ENCODE measurements at places on chromosomes 3 and 15.

DNA sequence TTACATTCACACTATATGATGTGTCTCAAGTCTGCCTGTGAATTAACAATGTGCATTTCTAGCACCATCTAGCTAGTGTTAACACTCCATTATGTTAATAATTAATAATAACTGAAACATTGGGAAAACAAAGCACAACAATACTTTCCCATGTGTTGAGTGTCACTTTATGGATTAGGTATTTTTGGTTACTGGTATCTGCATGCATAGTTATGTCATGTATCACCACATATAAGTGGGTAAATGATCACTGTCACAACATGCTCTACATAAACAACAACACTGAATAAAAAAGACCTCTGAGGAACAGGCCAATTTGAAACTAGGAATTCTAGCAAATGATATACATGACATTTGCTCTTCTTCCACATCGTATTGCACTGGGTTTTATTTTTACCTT, 74.7 kb downstream of the MLH1 start:
- DNase-seq, result no peak

- no peak for DNase-seq
Observed at GRCh38 chr3:125694761-125695294, 99.5 kb upstream of the OSBPL11 start.

- no peak for DNase-seq
Observed at GRCh38 chr15:74712311-74712710, 13.0 kb downstream of the CYP1A1 start.

DNA sequence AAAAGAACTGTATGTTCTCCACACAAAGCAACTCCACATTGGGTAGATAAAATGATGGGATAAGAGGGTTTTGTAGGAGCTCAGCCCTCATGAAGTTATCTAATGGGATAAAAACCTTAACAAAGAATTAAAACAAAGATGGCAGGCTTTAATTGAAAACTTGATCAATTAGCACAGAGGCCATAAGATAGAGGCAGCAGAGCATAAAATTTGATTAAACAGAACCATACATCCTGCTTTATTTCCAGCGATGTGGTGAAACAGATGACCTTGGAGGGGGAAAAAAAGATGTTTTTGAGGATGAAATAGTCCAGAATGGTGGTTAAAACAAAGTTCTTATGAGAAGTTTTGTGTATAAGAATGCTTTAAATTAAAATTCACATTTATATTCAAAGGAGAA, 130.9 kb upstream of the ALCAM start:
- no peak for DNase-seq

DNA sequence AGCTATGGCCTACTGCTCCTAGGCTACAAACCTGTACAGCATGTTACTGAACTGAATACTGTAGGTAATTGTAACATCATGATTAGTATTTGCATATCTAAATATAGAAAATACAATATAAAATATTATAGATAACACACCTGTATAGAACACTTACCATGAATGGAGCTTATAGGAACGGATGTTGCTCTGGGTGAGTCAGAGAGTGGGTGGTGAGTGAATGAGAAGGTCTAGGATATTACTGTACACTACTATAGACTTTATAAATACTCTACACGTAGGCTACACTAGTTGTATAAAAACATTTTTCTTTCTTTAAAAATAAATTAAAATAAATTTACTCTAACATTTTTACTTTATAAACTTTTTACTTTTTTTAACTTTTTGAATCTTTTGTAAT, 224.0 kb upstream of the CBLB start:
- DNase-seq, result no peak

DNA sequence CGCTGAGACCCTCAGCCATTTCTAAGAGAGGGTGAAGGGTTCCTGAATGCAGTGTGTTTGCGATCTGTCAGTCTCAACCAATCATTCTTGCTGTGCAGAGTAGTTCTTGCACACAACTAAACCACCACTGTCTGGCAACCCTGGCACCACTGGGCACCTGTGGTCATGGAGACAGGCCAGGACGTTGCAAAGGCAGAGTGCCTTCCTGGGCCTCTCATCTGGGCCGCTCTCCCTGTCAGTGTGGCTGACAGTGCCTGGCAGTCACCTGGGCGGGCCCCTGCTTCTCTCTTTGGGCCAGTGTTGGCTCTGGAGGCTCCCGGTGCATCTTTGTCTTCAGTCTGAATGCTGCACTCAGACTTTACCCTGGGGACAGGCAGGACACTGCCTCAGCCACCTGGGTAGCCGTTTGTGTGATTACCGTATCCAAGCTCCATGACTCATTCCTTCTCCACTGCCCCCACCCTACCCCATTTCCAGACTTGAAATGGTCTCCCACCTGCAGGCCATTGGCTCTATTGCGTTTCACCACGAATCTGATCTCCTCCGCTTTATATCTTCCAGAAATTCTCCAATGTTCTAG, 104.6 kb upstream of the KLF13 start:
- DNase-seq, result no peak

GRCh38 chr3:58697561-58697960, 31.0 kb upstream of the FAM3D start:
- no peak for DNase-seq

DNA sequence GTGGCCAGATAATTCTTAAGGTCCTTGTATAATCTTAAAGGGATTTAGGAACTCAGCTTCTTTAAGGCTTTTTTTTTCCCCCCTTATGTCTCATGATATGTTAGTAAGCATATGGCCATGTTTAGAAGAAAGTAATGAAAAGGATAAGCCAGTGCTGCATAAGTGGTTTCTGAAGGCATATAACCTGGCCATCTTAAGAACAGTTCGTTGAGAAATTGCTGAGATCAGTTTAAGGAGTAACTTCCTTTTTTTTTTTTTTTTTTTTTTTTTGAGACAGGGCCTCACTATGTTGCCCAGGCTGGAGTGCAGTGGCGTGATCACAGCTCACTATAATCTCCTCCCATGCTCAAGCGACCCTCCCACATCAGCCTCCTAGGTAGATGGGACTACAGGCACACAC, 51.7 kb downstream of the UBE2E2 start:
- no peak for DNase-seq

DNA sequence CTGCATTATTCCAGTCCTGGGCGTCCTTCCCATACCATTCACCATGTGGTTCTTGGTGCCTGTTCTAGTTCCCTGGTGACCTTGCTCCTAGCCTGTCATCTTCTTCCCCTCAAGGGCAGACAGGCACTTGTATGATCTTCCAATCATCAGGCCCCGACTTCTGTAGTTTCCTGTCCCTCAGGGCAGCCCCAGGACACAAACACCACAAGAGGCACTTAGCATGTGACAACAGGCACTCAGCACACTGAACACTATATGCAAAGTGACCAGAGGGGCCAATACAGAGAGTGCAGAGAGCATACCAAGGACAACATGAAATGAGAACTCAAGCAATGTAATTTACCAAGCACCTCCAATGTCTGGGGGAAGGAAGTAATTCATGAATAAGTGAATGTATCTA, 17.9 kb downstream of the TMEM40 start:
- no peak for DNase-seq

GRCh38 chr3:37559461-37559860, 302.2 kb upstream of the CTDSPL start:
- no peak for DNase-seq

DNA sequence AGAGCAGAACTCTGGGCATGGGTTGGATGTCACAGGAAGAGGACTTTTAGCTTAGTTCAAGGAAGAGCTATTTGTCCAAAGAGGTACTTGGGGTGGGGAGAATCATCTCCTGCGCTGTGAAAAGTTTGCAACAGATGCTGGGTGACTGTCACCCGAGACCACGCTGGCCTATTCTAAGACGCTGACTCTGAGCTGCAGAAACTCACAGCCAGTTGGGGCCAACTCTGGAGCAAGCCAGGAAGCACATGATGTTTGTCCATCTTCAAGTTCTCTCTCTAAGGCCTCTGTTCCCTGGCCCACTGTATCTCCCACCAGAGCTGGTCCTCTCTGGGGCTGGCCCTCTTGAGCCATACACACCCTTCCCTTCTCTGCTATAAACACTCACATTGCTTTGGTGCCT, 17.9 kb upstream of the CDCP1 start:
- no peak for DNase-seq

GRCh38 chr15:74131628-74132413, 1.4 kb downstream of the ISLR2 start:
- no peak for DNase-seq

- no peak for DNase-seq
Observed at GRCh38 chr3:70982284-70982683, 601.2 kb downstream of the FOXP1 start.

DNA sequence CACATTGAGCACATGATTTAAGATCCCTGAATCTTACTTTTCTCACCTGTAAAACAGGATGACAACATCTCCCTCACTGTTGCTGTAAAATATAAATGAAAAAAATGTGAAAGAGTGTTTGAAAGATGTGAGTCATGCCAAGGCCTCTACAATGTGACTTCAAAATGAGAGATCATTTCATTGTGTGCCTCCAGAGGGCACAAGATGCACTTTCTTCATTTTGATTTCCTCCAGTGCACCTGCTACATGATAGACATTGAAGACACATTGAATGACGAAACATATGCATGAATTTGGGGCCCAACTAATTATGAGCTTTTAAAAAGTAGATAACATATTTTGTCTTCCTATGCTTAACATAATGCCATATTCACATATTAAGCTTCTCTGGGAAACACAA, 170.3 kb downstream of the MOBP start:
- no peak for DNase-seq

DNA sequence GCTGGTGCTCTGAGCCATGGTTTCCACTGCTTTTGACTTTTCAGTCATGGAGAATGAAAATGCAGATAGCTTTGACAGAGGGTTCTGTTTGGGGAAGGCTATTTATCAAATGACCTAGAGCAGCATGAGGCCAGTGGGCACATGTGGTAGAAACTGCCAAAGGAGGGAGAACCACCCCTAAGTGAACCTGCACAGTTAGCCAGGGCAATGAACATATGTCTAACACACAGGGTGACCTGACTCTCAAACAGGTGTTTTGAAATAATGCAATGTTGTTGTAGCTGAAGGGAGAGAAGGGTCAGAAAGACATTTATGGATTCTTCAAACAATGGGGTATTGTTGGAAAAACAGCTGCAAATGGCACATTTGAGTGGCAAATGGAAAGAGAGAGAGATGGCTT, 174.4 kb upstream of the FAM3D start:
- DNase-seq, result no peak

DNA sequence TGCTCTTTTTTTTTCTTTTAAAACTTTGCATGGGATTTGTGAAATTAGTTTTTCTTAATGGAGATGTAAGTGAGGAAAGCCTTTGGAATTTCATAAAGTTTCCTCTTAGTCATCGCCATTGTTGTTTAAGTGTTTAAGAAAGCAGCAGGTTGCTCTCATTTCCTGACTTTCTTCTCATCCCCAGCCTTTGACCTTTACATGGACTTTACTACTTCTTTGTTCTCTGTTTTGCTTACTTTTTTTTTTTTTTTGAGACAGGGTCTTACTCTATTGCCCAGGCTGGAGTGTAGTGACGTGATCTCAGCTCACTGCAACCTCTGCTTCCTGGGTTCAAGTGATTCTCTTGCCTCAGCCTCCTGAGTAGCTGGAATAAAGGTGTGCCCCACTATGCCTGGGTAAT, 38.6 kb downstream of the FBXL2 start:
- no peak for DNase-seq

DNA sequence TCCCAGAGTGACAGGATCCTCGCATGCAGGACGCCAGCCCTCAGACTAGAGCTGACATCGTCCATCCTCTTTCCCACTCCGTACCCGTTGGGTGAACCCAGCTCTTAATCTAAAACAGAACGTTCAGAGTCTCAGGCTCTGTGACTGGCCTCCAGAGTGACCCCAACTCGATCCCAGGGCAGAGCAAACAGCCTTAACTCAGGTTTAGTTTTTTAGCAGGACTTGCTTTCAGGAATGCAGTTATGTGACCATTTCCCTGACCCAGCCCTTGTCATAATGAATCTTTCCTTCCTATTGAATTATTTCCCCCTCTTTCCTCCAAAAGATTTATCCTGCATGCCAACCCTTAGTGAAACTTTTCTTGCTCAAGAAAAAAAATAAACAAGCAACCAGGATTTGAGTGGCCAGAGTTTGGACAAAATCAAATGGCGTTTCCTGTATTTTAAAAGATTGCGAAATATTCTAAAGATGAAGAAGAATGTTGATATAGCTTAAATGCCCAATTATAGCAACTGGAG, 47.8 kb upstream of the RARB start:
- DNase-seq, result no peak

GRCh38 chr3:145191543-145191942, 969.4 kb downstream of the PLOD2 start:
- DNase-seq, result no peak

GRCh38 chr3:18054625-18055024, 312.2 kb upstream of the TBC1D5 start:
- DNase-seq, result no peak

DNA sequence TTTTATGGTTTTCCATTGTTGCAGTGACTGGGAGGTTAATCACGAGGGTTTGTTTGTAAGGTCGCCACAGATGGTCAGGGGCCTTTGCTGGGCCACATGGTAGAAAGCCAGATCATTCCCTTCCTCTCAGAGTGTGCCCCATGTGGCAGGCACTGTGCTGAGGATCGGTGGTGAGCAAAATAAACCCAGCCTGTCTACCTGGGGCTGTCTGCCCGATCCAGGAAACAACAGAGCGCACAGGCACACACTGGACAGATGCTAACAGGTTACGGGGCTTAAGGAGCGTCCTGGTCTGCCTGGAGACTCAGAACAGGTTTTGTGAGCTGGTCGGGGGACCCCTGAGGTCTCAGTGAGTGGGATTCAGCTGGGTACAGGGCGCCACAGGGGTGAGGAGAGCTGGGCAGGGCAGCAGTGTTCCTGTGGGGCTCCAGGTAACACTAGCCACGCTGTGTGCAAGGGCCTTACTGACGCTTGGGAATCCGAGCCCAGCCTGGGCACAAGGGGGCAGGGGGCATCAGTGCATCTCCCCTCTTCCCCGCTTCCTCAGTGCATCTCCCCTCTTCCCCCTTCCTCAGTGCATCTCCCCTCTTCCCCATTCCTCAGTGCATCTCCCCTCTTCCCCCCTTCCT, 136.4 kb downstream of the DNAJB8 start:
- no peak for DNase-seq

DNA sequence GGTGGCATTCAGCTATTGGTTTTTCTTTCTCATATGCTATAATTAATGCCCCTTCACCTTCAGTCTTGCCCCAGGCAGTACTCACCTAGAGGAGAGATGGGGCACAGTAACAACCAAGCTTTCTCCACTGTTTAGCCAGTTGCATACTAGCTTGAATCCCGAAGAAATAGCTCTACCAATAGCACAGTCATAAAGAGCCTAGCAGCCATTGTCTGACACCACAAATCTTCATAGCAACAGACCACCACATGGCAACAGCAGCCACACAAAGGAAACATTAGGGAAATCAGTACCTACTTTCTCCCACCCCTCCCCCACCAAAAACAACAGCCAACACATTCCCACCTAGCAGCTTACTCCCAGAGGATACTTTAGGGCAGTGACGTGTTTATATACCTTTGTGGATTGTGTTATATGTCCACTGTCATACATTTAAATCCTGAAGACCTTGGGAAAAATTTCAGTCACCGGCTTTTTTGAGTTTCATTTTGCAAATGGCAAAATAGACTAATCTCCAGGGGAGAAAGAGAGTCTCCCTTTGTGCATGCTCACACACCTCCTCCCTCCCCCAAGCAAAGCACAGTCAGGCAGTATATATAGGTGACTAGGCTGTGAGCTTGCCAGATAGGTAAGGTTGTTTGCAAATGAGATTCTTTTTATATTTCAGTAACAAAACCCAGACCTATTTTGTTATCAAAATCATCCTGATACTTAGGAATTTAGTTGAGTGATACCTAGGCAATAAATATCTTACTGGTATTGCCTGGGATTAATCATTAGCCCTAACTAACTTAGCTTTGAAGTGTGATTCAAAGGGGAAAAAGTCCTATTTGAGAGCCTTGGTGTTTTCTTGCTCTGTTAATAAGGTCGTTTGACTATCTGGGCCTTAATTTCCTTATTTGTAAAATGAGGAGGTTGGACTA, 140.6 kb downstream of the RBPMS2 start:
- DNase-seq, result no peak
